ENCODE measurements at places on chromosomes 7 and 10. TPM values are rescaled to one million over a fixed set of nuclear protein-coding genes. Genes with fewer than 3 reads are reported as not detected.

Gene ADCYAP1R1
- not detected for total RNA-seq

Gene NKX1-2
- not detected for total RNA-seq

Gene SFRP4
- total RNA-seq, result not detected

Gene SLC13A1
- not detected for total RNA-seq

Gene CAV1
- total RNA-seq, result 1,496 TPM

Gene INA
- 6.4 TPM for total RNA-seq

Measured in IMR-90 (cell line).